GM23338 (cell line): ENCODE measurements at places on chromosomes 4 and X. TPM values are rescaled to one million over a fixed set of nuclear protein-coding genes. Genes with fewer than 3 reads are reported as not detected.

Gene PCDH19
- 0.87 and 1.6 TPM in 2 replicates for polyA plus RNA-seq

Gene TACC3
- polyA plus RNA-seq: 120 and 129 TPM in 2 replicates

Gene RAB33A
- 4.7 and 5.5 TPM in 2 replicates for polyA plus RNA-seq

Gene MAP3K15
- 0.40 and 0.45 TPM in 2 replicates for polyA plus RNA-seq

Gene RS1
- polyA plus RNA-seq: not detected in 2 replicates

Gene SPATA18
- polyA plus RNA-seq: 1.3 and 1.5 TPM in 2 replicates

Gene LANCL3
- 0.11 and 0.26 TPM in 2 replicates for polyA plus RNA-seq

Gene FAM47A
- not detected in 2 replicates for polyA plus RNA-seq

Gene NR3C2
- 1.1 and 1.2 TPM in 2 replicates for polyA plus RNA-seq

Gene NLRP2B
- polyA plus RNA-seq: not detected in 2 replicates

Gene NUDT11
- polyA plus RNA-seq: 25.0 and 27.5 TPM in 2 replicates

Gene HSFX3
- not detected in 2 replicates for polyA plus RNA-seq

Gene H2BW2
- polyA plus RNA-seq: 0.16 and 0.61 TPM in 2 replicates

DNA sequence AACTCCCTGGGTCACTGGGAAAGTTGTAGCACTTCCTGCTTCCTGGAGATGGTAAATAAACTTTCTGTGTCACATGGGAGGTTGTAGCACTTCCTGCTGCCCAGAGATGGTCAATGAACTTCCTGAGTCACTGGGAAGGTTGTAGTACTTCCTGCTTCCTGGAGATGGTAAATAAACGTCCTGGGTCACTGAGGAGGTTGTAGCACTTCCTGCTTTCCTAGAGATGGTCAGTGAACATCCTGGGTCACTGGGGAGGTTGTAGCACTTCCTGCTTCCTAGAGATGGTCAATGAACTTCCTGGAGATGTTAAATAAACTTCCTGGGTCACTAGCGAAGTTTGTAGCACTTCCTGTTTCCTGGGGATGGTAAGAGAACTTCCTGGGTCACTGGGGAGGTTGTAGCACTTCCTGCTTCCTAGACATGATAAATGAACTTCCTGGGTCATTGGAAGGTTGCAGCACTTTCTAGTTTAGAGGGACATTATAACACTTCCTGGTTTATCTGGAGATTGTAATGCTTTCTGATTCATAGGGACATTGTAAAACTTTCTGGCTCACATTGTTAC, 62.3 kb upstream of the CD99 start:
- no peak for DNase-seq

GRCh38 chr4:123624959-123625358, 228.4 kb downstream of the SPRY1 start:
- DNase-seq: no peak

DNA sequence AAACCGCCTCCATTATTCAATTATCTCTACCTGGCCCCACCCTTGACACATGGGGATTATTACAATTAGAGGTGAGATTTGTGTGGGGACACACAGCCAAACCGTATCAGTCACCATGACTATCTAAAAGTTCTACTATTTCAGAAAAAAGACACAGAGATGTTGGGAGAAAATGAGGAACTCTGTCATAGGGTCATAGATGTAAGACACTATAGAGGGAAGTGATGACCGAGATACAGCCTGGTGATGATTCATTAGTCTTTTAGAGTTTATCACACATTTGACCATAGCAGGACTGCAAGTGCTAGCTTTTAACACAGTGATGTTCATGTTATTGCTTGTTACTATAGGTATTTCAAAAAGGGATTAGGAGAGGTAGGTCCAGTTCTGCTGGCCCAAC, 357.0 kb upstream of the AADAT start:
- DNase-seq: no peak

DNA sequence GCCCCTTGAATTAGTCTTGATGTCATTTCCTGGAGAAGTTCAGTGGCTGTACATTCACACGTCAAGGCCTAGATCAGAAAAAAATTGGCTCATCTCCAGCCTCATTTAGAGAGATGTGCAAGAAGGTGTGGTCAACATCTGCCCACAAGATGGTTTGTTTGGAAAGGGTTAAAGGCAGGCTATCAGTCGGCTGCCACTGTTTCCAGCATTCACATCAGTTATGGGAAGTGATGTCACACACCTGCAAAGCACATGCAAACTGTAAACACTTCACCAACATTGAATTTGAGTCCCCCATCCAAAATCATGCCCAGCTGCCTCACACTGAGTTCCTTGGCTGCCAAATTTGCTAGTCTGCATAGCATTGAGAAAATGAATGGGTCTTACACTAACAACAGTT, 498.3 kb upstream of the INTU start:
- DNase-seq: no peak

- no peak for DNase-seq
Measured at GRCh38 chrX:11597479-11597878, 68.2 kb downstream of the ARHGAP6 start.

- no peak for DNase-seq
Measured at GRCh38 chrX:111470681-111471403, 40.6 kb upstream of the SERTM2 start.

- DNase-seq: no peak
Measured at GRCh38 chr4:7155590-7156071, 36.7 kb upstream of the SORCS2 start.

DNA sequence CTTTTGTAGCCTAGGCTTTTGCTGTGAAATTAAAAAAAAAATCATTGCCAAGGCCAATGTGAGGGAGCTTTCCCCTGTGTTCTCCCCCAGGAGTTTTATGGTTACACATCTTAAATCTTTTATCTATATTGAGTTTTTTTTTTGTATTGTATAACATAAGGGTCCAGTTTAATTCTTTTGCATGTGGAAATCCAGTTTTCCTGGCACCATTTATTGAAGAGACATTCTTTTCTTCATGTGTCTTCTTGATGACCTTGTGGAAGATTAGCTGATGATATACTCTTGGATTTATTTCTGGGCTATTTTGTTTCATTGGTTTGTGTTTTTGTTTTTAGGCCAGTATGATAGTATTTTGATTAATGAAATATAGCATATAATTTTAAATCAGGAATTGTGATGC, 225.0 kb downstream of the ADAM29 start:
- DNase-seq: no peak

DNA sequence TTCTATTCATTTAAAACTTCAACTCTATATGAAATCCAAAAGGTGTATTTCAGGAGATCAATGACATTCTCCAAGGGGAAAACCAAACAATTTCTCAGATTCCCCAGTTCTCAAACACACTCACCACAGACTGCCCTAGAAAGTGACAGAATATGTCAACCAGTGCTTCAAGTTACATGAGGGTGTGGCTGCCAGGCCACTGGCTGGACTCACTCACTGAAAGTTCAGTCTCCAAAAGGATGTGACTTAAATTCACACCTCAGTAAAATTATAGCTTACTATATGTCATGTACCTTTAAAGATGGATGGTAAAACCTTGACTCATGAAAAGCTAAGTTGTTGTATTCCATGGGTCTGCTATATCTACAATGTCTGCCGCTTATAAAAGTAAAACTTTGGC, 7.3 kb downstream of the INPP4B start:
- no peak for DNase-seq

DNA sequence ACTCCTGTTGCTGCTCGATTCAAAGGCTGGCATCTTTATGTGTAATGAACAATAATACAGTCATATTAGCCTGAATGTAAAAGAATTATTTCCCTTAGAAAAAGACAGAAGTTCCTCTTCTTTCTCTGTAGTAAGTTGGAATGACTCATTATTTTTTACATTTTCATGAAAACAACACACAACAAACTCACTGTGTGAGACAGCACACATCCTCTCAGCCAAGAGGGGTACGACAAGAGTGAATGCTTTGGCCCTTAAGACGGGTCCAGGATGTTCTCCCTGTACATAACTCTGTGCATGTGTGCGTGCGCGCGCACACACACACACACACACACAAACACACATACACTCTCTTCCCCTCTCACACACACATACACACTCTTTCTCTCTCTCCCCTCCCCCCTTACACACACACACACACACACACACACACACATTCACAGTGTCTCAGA, 72.8 kb downstream of the MANBA start:
- DNase-seq: no peak

- DNase-seq: no peak
Measured at GRCh38 chr4:173130687-173131086, 37.9 kb upstream of the GALNT7 start.
